ENCODE measurements at places on chromosomes 6 and 20. TPM values are rescaled to one million over a fixed set of nuclear protein-coding genes. Genes with fewer than 3 reads are reported as not detected.

- no peak for DNase-seq
Observed at GRCh38 chr6:33586108-33586640, 6.1 kb upstream of the BAK1 start.

DNA sequence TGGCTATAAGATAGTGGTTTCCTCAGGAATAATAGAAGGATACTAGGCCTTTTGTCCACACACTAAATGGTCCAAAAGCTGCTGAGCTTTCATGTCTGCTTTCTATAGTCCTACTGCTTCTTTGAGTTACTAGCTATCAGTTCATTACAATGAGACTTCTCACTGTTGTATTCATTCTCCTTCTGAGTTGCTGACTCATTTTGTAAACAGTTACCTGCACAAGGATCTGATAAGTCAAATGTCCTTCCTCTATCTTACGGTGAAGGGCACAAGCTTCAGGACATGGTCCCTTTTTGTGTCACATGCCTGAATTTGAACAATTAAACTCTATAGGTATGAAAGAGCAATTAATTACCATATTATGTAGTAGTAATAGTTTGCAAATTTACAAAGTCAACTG, 90.5 kb downstream of the MAN1A1 start:
- no peak for DNase-seq

The ENPP5 gene
- polyA plus RNA-seq, result 4.7 TPM

The PI16 gene
- polyA plus RNA-seq, result 18.4 TPM

The SLPI gene
- polyA plus RNA-seq, result 0.65 TPM
